CD4-positive, CD25-positive, alpha-beta regulatory T cell (primary cell): ENCODE measurements at places on chromosomes 11 and 22. TPM values are rescaled to one million over a fixed set of nuclear protein-coding genes. Genes with fewer than 3 reads are reported as not detected.

The RIMBP3B gene
- not detected for total RNA-seq

The MYO18B gene
- total RNA-seq = 0.35 TPM

- no peak for DNase-seq
Measured at GRCh38 chr11:35563484-35564244, 38.2 kb upstream of the PAMR1 start.

The CCDC87 gene
- 0.35 TPM for total RNA-seq

DNA sequence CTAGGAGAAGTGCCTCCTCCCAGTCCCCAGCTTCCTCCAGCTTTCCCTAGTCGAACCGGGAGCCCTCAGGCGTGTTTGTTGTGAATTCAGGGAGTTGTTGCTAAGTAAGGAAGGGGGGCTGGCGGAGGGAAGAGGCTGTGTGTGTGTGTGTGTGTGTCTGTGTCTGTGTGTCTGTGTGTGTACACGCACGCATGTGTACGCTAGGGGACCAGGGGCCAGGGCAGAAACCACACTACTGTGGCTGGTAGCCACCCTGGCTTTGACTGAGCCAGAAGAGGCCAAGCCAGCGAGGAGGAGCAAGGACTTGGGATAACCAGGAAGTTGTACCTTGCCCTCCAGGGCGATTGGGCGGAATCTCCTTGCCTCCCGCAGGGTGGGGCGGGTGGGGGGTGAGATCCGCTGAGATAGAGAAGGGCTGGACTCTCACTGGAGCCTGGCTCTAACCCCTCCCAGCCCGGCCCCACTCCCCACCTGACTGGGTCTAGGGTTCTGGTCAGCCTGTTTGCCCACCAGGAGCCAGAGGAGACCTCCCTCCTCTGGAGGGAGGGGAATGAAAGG lies 7.5 kb downstream of the BCL9L start:
- DNase-seq = no peak

DNA sequence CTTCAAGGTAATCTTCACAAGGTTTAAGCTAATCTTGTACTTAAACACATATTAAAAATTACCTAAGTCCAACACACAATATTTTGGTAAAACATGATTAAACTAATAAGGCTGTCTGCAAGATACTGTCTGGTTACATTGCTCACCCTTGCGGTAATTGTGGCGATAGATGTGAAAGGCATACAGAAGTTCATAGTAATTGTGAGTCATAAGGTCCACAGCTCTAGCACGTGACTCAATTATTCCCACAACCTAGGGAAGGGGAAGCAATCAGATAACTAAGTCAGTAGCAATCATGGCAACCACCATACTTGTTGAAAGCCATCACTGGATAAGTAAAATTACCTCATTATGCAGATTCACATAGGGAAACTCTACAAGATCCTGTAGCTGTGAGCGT lies 30.5 kb upstream of the FNBP4 start:
- DNase-seq = no peak

GRCh38 chr11:810040-810567 lies 337 bp downstream of the RPLP2 start:
- no peak for DNase-seq

The MOGAT2 gene
- total RNA-seq = not detected

The PGA5 gene
- total RNA-seq = not detected

DNA sequence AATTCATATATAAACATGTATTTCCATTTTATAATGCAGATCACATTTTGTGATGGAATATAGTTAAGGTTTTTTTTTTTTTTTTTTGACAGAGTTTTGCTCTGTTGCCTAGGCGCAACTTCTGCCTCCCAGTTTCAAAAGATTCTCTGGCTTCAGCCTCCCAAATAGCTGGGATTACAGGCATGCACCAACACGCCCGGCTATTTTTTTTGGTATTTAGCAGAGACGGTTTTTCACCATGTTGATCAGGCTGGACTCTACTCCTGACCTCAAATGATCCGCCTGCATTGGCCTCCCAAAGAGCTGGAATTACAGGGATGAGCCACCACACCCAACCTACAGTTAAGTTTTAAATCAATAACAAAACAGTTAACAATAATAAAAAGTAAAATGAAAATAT lies 18.8 kb downstream of the XKR3 start:
- DNase-seq = no peak

The SLN gene
- total RNA-seq = not detected

The MPPED2 gene
- total RNA-seq = 0.96 TPM

DNA sequence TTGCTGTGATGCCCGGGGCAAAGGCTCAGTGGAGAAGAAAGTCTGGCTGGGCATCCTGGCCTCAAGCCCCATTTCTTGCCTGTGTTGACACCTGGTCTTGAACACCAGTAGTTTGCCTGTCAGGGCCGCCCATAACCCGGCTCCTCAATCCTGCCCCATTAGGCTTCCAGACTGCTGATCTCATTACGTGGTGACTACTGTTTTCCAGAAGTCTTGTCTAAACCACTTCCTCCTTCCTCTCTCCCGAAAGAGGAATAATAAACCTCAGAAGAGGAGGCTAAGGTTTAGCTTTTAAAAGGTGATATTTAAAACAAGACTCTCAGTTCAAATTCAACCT lies 97.7 kb downstream of the CD44 start:
- no peak for DNase-seq

The HTR3A gene
- total RNA-seq = not detected

- no peak for DNase-seq
Measured at GRCh38 chr11:74256378-74257133, 54.9 kb downstream of the P4HA3 start.

The MUC15 gene
- not detected for total RNA-seq

GRCh38 chr11:31231601-31232000 lies 137.9 kb downstream of the DCDC1 start:
- no peak for DNase-seq

GRCh38 chr11:85626496-85626895 lies 648 bp downstream of the DLG2 start:
- no peak for DNase-seq

DNA sequence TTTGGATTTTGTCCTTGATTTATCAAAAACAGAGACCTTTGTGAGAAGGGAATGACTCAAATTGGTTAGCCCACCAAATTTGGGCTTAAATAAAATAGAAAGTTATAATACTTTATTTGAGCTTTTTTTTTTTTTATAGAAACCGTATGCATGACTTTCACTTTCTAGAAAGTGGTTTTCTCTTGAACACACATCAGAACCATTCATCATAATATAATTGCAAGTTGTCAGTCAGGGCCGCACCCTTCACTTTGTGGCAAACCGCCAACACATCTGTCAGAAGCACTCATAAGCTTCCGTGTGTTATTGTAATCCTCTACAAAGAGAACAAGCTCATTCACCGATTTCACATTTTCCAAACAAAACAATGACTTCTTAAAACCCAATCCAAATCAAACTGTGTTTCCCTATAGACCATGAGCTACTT lies 76.1 kb downstream of the SOX6 start:
- no peak for DNase-seq

- no peak for DNase-seq
Measured at GRCh38 chr11:67372321-67372992, 941 bp downstream of the CLCF1 start.
